Thoracic aorta (tissue), 2 donors: ENCODE measurements at places on chromosomes 11 and 22. TPM values are rescaled to one million over a fixed set of nuclear protein-coding genes. Genes with fewer than 3 reads are reported as not detected.

Gene TOLLIP
- total RNA-seq = 46.3 TPM

Gene HOATZ
- not detected for total RNA-seq

Gene GTSE1
- 0.92 TPM for total RNA-seq

Gene FXYD2
- total RNA-seq = not detected

Gene MS4A15
- not detected for total RNA-seq

Gene PAMR1
- 4.3 TPM for total RNA-seq

Gene OVCH2
- total RNA-seq = 1.2 TPM

Gene P2RY2
- 3.5 TPM for total RNA-seq

Gene TMEM191B
- not detected for total RNA-seq

Gene MOB2
- 31.4 TPM for total RNA-seq

Gene FERMT3
- 66.6 TPM for total RNA-seq

Gene ZNF215
- total RNA-seq = 1.5 TPM

Gene CARD16
- total RNA-seq = 13.5 TPM

Gene MCAT
- 16.1 TPM for total RNA-seq

Gene NXPE4
- not detected for total RNA-seq

Gene FXYD6
- 17.8 TPM for total RNA-seq

Gene SLN
- not detected for total RNA-seq

Gene APOL4
- 1.4 TPM for total RNA-seq

Gene TBX10
- total RNA-seq = not detected

Gene YPEL4
- 1.2 TPM for total RNA-seq

Gene DBX1
- not detected for total RNA-seq

Gene C11orf97
- not detected for total RNA-seq

Gene XKR3
- total RNA-seq = not detected

Gene OR5B21
- not detected for total RNA-seq

Gene MUC2
- not detected for total RNA-seq

Gene KIRREL3
- not detected for total RNA-seq

Gene OR52A1
- total RNA-seq = not detected

Gene PIH1D2
- not detected for total RNA-seq

Gene IFITM10
- total RNA-seq = 27.2 TPM

Gene PDHX
- 19.8 TPM for total RNA-seq

Gene EMID1
- total RNA-seq = not detected

Gene ACTN3
- not detected for total RNA-seq

Gene LGR4
- 26.4 TPM for total RNA-seq

Gene MYOD1
- total RNA-seq = not detected
